ENCODE measurements at places on chromosomes 3 and 15. TPM values are rescaled to one million over a fixed set of nuclear protein-coding genes. Genes with fewer than 3 reads are reported as not detected.

- no peak for DNase-seq
Measured at GRCh38 chr15:71136159-71136783, 21.0 kb downstream of the THSD4 start.

DNA sequence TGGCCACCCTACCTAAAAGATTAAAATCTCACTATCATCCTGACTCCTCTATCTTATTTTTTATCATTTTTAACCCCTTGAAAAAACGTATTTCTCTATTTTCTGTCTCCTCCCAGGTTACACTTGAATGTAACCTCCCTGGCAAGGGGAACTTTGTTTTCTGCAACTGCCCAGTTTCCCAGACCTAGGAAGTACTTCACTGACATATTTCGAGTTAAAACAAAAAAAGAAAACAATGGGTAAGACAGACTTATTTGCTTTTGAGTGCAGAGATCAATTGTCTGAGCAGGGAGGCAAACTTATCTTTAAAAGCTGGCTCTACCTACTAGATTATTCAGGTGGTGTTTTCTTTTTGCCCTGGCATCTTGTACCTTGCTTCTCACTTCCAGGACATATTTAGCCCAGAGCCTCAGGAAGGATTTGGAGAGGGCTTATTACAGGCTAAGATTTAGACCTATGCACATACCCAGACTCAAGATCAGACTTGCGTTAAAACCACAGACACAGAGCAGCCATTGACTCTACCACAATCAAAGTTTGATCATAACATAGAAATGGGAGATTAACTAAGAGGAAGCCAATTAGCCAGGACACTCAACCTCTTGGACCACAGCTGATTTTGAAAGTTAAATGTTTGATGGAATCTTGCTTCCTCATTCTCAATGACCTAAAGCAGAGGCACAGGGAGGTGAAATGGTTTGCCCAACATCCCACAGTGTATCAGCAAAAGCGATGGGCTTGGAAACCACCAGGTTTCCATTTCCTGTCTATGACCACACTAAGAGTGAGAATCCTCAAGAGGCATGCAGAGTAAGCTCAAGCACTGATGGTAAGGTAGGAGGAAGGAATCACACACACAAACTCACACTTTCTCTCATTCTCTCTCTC is 169.5 kb upstream of the THBS1 start:
- peak; percentile 33 for DNase-seq

DNA sequence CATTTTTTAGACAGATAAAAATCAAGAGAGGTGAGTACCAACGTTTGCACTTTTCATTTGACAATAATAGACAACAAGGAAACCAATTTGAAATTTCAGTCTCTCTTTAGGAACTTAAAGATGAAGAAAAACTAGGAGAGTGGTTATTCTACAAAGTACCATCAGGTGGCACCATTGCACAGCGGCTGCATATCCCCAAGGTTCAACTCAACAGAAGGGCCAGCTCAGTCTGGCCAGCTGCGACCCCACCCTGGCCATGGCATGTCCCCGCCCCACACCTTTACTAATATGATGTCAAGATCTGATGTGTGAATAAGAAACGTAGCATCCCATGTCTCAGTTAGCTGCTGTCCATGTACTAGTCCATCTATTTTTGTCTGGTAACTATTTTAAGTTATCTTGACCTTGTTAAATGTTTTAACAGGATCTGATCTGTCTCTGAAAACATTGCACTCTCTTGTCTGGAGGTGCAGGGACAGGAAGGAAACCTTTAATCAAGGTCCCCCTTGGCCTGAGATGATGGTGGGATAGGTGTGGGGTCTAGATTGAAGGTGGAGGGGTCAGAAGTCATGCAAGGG is 35.5 kb upstream of the CGNL1 start:
- peak; percentile 12 for DNase-seq

Gene CLDN18
- total RNA-seq = not detected

DNA sequence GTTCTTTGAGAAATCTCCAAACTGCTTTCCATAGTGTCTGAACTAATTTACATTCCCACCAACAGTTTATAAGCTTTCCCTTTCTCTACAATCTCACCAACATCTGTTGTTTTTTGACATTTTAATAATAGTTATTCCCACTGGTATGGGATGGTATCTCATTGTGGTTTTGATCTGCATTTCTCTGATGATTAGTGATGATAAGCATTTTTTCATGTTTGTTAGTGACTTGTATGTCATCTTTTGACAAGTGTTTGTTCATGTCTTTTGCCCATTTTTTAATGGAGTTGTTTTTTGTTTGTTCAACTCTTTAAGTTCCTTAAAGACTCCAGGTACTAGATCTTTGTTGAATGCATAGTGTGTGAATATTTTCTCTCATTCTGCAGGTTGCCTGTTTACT is 116.6 kb upstream of the TSC22D2 start:
- DNase-seq = no peak

- peak; percentile 40 for DNase-seq
Measured at GRCh38 chr3:123489400-123490004, 40.6 kb upstream of the ADCY5 start.

GRCh38 chr3:149296972-149297371 is 36.5 kb downstream of the TM4SF18 start:
- no peak for DNase-seq

DNA sequence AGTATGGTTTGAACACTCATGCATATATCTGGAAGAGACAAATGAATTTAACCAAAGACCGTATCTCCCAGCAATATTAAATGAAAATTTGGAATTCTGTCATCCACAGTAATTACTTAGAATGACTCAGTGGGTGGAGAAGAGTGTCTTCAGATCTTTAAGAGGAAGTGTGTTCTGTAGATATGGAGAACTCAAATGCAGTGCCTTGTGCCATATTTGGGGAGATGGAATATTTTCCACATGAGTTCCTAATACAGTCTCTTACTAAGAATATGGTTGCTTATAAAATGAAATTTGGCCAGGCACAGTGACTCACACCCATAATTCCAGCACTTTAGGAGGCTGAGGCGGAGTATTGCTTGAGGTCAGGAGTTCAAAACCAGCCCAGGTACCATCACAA is 40.5 kb downstream of the ANO10 start:
- DNase-seq = no peak

Gene ATG3
- total RNA-seq = 76.9 TPM

- no peak for DNase-seq
Measured at GRCh38 chr3:13514639-13515435, 34.1 kb upstream of the FBLN2 start.

Gene CHRNA5
- total RNA-seq = 7.3 TPM

Gene GATA2
- 0.24 TPM for total RNA-seq

DNA sequence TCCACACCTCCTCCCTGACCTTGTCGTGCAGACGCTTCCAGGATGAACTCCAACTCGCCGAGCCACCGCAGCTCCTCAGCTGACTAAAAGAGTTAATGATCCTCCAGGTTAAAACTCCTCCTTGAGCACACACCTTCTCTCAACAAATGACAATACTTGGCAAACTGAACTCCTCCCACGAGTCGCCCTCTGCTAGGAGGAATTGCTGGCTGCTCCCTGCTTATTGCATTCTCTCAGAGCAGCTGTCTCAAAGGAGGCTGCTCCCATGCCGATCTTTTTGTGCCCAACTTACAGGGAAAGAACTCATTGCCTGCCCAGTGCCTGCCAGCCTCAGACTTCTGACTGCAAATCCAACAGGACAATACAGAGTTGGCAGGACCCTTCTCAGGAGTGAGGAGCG is at the start of gene ATP13A4:
Gene ATP13A4, minus strand, starts transcription at position 85 of the 400 bp plus-strand sequence. CDS start 96 bp downstream, outside the sequence.
- no peak for DNase-seq

All from activated naive CD8-positive, alpha-beta T cell treated with anti-CD3 and anti-CD28 coated beads for 36 hours (primary cell).